ENCODE measurements at places on chromosomes 13 and 19. TPM values are rescaled to one million over a fixed set of nuclear protein-coding genes. Genes with fewer than 3 reads are reported as not detected.

GPR12 gene
- total RNA-seq, result not detected

LRRC4B gene
- total RNA-seq, result under 0.01 TPM

KLK13 gene
- not detected for total RNA-seq

LRRC8E gene
- 0.43 TPM for total RNA-seq

ZNF227 gene
- 16.9 TPM for total RNA-seq

TIMM13 gene
- total RNA-seq, result 43.8 TPM

CEACAM6 gene
- total RNA-seq, result not detected

MISP gene
- not detected for total RNA-seq

TSHZ3 gene
- 0.43 TPM for total RNA-seq

ADGRE3 gene
- total RNA-seq, result not detected

SOX1 gene
- not detected for total RNA-seq

C1QTNF9 gene
- total RNA-seq, result not detected

DMKN gene
- total RNA-seq, result not detected

PPP5C gene
- total RNA-seq, result 78.3 TPM

TLE6 gene
- total RNA-seq, result 1.7 TPM

IGFL2 gene
- not detected for total RNA-seq

COX6B2 gene
- total RNA-seq, result not detected

DACT3 gene
- 0.11 TPM for total RNA-seq
